ENCODE measurements at places on chromosomes 2 and 18.

- no peak for DNase-seq
Observed at GRCh38 chr18:10923551-10924070, 225.8 kb downstream of the PIEZO2 start.

DNA sequence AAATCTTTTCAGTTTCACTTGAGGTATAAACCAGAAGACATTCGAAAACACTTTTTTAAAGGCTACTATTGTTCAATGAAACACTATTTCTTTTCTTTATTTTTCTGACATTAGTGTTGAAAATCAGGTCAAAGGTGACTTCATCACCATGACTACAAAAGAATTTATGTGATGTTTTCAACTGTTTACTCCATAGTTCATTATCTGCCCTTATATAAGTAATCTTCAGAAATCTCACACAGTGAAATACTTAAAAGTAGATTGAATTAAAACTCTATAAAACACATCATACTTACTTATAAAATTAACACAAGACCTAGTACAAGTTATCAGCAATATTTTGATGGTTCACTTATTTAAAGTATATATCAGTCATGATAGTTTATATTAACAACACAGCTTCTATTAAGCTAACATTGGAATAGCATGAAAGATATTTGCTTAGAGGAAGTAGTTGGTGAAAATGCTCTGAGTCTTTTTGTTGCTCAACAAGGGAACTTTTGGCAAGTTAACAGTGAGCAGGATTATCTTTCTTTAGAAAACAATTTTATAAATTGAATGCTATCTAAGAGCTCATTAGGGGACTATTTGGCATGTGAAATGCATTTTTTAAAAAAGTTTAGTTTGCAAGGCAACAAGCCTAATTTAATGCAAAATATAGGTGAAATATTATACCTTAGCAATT, 60.8 kb downstream of the MC4R start:
- no peak for DNase-seq

DNA sequence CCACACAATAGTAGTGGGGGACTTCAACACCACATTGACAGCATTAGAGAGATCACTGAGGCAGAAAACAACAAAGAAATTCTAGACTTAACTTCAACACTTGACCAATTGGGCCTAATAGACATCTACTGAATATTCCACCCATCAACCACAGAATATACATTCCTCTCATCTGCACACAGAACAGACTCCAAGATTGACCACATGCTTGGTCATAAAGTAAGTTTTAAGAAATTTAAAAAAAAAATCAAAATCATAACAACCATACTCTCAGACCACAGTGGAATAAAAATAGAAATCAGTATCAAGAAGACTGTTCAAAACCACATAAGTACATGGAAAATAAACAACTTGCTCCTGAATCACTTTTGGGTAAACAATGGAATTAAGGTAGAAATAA, 9.0 kb upstream of the FLACC1 start:
- DNase-seq = no peak

- no peak for DNase-seq
Observed at GRCh38 chr2:86066915-86067314, 38.8 kb downstream of the POLR1A start.

DNA sequence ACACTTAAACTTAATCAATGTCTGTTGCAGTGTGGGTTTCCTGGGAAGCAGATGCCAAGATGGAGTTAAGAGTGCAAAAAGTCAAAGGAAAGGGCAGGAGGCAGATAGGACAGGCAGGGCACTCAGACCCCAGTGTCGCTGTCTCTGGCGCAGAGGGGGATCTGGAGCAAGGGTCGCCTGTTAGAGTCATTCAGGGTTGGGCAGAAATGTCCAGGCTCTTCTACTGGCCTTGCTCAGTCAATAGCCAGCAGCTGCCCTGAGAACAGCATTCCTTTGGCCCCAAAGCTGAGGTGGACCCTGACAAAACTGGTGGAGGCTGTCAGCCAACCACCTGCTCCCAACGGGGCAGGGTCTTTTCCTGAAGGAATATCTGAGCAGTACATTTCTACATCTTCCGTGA, 97.1 kb upstream of the SLC66A3 start:
- no peak for DNase-seq

All from T follicular helper cell (primary cell).